ENCODE measurements at places on chromosomes 11 and 22.
A peak's percentile ranks its signal among the peaks of the same experiment; 100 is the strongest.

- DNase-seq = peak; percentile 14
Measured at GRCh38 chr11:42410251-42410955, 901.4 kb upstream of the API5 start.

DNA sequence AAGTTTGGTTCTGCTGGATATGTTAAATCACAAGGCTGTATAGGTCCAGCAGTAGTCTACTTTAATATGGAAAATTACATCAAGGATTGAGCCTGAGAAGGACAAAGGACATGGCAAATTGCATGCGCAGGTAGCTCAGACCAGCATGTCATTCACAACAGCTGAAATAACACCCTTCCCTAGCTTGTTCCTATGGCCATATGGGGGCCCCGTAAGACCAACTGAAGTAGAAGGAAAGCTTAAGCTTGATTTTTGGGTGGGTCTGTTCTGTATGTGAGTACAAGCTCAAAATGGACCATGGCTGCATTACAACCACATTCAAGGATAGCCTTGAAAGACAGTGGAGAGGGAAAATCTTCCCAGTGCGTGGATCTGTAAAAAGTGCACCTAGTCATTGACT is 20.6 kb upstream of the PDE3B start:
- no peak for DNase-seq

DNA sequence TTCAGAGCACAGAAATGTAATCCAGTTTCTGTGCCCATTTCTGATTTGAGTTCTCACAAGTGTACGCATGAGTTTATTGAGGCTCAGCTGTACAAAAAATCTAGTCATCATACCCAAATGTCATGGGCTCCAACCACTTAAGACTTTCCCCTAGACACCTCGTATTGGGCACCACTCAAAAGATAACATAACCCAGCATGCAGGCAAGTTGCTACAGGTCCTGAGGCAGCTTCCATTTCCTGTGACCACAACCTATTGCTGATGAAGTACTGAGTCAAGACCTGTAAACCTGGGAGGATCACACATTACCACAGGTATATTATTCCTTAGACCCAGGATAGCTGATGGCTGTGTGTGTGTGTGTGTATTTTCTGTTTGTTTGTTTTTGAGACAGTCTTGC is 95.2 kb downstream of the MRTFA start:
- DNase-seq = no peak

DNA sequence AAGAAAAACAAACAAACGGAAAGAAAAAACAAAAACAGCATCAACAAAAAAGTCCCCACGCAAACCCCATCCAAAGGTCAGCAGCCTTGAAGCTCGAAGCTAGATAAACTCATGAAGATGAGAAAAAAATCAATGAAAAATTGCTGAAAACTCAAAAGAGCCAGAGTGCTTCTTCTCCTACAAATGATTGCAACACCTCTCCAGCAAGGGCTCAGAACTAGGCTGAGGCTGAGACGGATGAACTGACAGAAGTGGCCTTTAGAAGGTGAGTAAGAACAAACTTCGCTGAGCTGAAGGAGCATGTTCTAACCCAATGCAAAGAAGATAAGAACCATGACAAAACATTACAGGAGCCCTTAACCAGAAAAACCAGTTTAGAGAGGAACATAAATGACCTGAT is 18.4 kb upstream of the FTH1 start:
- DNase-seq = no peak

DNA sequence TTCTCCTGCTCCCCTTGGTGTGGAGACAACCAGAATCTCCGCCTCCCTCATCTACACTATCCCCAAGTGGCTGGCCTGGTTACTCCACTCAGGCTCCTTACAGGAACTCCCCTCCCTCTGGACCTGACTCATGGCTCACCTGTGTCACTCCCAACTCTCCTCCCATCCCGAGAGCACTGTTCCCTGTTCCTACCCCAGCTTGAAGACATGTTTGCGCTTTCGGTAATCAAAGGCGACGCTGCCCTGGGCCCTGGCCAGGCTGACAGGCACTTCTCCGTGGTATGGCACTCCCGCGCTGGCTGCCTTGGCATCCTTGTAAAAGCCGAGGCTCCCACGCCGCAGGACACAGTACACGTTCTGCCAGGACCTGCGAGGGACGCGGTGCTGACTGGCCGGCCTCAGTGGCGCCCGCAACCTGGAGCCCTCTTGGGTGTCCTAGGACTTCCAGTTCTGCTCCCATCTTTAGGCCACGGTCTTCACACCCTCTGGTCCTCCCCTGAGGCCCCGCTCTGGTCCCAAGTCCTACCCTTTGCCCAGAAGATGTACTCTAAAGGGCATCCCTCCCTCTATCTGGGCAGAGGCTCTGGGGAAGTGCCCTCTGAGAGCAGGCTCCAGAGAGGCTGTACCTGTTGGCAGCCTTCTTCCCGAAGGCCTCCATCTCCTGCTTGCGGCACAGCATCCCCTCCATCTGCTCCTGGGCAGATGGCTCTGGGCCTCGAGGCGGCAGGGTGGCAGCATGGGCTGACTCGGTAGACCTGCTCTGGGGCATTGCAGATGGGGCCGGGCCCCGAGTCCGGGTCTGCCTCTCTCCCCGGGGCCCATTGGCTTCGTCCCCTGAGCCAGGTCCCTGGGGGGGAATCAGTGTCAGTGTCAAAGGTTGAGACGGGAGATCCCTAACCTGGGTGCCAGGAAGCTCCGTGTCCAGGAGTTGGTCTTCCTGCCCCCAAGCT is 9.4 kb upstream of the RBM4B start:
- DNase-seq = no peak

- no peak for DNase-seq
Measured at GRCh38 chr22:39349506-39349966, 255 bp upstream of the SYNGR1 start.

- no peak for DNase-seq
Measured at GRCh38 chr11:6670202-6670830, 12.8 kb downstream of the MRPL17 start.

DNA sequence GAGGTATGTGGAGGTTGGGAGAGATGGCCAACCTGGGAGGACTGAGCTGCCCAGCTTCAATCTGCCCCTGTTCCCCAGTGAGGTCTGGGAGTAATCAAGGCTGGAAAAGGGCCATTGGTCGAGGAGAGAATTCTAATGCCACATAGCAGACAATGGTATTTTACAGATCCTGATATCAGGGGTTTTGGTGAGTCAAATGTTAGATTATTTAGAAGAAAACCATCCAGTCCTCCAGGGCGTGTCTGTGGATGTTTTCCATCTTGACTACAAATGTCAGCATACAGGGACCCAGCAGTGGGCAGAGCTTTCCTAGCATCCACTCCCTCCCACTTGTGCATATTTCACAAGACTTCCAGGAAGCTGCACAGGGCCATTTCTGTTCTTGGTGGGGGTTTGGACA is 107.9 kb downstream of the SCN3B start:
- peak; percentile 79 for DNase-seq

DNA sequence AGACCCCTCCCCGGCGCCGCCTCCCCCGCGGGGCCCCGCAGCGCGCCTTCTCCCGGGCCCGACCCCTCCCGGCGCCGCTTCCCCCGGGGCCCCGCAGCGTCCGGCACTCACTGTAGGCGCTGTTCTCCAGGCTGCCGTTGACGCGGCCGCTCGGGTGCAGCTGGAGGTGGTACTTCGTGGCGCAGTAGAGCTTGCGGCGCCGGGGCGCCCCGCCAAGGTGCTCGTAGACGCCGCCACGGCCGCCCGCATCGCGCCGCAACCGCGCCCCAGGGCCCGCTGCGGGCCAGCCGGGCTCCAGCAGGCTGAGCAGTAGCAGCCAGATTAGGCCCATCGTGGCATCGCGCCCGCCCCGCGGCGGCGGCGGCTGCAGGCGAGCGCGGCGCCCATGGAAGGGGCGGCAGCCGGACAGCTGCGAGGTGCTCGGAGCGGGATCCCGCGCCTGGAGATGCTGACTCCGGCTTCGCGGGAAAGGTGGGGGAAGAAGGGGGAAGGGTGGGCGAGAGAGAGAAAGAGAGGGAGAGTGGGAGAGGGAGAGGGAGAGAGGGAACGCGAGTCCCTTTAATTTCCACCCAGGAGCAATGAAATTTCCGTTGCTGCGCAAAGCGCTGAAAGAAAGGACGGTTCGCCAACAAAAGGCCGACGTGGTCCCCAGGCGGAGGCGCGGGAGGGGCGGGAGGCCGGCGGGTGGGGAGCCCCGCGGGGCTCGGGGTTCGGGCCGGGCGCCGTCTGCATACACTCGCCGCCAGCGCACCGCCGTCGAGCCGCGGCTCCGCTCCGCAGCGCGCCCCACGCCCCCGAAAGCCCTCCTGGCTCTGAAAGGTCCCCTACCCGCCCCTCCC is at the start of gene FGF3:
FGF3 (minus strand) TSS at position 814 of the 839 bp plus-strand sequence; CDS start at position 331, 483 bp downstream.
- DNase-seq = no peak

GRCh38 chr11:6433998-6434660 is 6.7 kb downstream of the HPX start:
- no peak for DNase-seq

DNA sequence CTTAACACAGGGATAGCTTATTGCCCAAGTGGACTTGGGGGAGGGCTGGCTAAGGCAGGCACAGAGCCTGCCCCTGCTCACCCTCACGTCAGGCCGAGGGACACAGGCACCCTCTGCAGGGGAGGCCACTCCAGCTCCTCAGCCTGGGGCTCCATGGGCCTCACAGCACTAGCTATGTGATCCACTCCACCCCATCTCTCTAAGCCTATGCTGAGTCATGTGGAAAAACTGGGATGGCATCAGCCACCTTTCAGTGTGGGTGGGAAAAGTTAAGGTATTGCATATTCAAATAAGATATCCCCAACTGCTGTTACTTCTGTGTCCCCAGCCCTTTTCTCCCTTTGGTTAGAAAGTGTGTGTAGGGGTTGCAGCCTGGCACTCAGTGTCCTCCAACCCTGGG is 22.3 kb downstream of the RANGAP1 start:
- no peak for DNase-seq

GRCh38 chr22:19641983-19642451 is 72.3 kb upstream of the SEPTIN5 start:
- DNase-seq = no peak

DNA sequence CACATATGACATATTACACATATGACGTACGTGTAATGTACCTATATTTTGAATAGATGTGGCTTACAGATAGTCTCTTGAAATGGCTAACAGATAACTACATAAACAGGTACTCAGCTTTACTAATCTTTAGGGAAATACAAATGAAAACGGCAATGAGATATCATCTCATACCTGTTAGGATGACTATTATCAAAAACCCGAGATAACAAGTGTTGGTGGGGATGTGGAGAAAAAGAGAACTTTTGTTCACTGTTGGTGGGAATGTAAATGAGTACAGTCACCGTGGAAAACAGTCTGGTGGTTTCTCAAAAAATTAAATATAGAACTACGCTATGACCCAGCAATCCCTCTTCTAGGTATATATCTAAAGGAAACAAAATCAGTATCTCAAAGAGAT is 247.6 kb downstream of the ETS1 start:
- DNase-seq = no peak

GRCh38 chr11:117717485-117718314 is 79.3 kb downstream of the DSCAML1 start:
- no peak for DNase-seq

- no peak for DNase-seq
Measured at GRCh38 chr22:26401726-26402125, 27.3 kb upstream of the ASPHD2 start.

GRCh38 chr11:76131142-76131541 is 75.2 kb downstream of the WNT11 start:
- DNase-seq = no peak

- no peak for DNase-seq
Measured at GRCh38 chr11:41612415-41612814, 153.0 kb upstream of the LRRC4C start.

- DNase-seq = no peak
Measured at GRCh38 chr11:115676768-115677167, 172.6 kb upstream of the CADM1 start.

- DNase-seq = no peak
Measured at GRCh38 chr11:65891219-65892136, 1.0 kb downstream of the CCDC85B start.

DNA sequence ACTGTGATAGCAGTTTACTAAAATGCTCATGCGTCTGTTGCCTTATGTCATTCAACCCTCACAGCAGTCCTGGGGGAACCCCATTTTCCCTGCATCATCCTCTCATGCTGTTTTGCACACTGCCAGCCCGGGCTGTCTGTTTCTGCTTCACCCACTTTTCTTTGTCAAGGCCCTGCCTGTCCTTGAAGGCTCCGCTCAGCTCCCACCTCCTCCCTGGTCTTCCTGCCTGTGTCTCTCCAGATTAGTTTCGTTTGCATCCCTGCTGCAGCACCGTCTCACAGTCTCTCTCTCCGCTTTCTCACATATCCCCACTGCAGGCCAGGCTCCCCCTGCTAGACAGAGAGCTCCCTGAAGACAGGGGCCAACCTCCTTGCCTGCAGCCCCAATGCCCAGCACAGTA is 29.9 kb downstream of the SERPINH1 start:
- DNase-seq = no peak

- DNase-seq = no peak
Measured at GRCh38 chr22:38122616-38123015, 12.1 kb upstream of the BAIAP2L2 start.

GRCh38 chr11:27627979-27628378 is 72.3 kb downstream of the BDNF start:
- DNase-seq = no peak

GRCh38 chr11:115169251-115169650 is 335.0 kb downstream of the CADM1 start:
- no peak for DNase-seq

DNA sequence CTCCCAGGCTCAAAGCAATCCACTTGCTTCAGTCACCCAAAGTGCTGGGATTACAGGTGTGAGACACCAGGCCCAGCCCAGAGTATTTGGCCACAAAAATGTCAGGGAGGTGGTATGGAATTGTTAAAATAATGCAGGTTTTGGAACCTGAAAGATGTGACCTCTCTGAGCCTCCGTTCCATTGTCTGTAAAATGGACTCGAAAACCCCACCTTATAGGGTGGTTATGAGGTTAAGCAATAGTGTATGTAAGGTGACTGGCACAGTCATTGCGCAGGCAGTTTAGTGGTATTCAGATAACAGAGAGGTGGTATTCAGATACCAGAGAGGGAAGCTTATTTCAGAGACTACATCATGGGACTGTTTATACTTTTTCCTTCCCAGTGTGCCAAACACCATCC is 52.5 kb upstream of the PRSS23 start:
- no peak for DNase-seq

DNA sequence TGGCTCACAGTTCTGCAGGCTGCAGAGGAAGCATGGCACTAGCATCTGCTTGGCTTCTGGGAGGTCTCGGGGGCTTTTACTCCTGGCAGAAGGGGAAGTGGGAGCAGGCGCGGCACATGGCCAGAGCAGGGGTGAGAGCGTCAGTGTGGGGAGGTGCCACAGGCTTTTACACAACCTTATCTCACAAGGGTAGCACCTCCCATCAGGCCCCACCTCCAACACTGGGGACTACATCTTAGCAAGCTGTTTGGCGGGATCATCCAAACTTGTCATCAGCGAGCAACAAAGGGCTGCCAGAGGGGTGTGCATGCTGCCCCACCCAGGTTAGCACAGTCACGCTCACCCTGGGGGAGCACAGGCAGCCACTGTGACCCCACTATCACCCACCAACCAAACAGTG is 18.9 kb upstream of the YPEL1 start:
- no peak for DNase-seq

GRCh38 chr22:23063539-23064380 is 6.6 kb upstream of the GNAZ start:
- DNase-seq = no peak

- no peak for DNase-seq
Measured at GRCh38 chr22:30605449-30606110, 1.4 kb upstream of the TCN2 start.

GRCh38 chr11:125141686-125142535 is 22.6 kb upstream of the PKNOX2 start:
- no peak for DNase-seq

GRCh38 chr11:118000067-118000849 is 14.1 kb downstream of the IL10RA start:
- DNase-seq = no peak

- DNase-seq = no peak
Measured at GRCh38 chr11:64759131-64759721, 548 bp downstream of the PYGM start.
